ENCODE measurements at places on chromosomes 2 and 18.

DNA sequence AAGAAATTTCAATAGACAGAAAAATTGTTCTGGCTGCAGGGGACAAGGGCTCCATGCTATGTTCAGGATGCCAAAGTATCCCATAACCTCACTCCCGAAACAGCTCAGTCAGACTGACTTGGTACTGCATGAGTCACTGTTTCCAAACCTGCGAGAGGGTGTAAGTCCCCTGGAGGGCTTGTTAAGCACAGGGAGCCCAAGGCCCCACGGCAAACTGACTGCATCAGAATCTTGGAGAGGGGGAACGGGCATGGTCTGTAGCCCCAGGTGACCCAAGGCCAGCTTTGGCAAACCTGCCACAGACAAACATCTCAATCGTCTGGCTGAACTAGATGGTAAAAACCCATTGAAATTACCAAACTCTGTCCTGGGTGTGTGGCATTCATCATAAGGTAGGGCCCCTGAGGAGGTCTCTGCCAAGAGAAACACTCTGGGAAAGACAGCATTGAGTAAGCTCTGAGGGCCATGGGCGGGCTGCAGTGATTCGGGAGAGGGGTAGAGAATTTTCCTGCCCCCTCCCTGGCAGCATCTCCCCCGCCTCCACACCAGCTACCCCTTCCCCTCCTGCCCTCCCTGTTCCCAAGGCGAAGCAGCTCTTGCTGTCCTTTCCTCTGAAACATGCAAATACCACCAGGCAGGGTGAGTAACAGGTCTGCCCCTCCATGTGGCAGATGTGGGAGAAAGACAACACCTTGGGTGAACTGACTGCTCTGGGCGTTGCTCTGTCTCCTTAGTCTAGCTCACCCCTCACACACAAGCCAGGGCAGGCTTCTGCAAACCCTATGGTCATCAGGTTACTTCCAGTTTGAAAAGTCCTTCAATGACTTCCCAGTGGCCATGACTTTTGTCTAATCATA, 274.7 kb upstream of the SIX2 start:
- DNase-seq: no peak

DNA sequence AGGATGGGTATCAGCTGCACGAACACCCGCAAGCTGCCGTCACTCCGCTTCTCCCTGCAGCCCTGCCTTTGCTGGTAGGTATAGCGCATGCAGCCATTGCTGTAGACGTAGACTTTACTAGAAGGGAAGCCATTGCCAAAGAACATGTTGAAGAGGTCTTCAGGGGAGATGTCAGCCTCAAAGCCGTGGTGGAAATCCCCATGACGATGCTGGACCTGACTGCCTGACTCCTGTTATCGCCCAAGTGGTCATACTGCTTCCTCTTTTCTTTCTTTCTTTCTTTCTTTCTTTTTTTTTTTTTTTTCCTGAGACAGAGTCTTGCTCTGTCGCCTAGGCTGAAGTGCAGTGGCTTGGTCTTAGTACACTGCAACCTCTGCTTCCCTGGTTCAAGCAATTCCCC, 68.7 kb upstream of the SPRED2 start:
- no peak for DNase-seq

DNA sequence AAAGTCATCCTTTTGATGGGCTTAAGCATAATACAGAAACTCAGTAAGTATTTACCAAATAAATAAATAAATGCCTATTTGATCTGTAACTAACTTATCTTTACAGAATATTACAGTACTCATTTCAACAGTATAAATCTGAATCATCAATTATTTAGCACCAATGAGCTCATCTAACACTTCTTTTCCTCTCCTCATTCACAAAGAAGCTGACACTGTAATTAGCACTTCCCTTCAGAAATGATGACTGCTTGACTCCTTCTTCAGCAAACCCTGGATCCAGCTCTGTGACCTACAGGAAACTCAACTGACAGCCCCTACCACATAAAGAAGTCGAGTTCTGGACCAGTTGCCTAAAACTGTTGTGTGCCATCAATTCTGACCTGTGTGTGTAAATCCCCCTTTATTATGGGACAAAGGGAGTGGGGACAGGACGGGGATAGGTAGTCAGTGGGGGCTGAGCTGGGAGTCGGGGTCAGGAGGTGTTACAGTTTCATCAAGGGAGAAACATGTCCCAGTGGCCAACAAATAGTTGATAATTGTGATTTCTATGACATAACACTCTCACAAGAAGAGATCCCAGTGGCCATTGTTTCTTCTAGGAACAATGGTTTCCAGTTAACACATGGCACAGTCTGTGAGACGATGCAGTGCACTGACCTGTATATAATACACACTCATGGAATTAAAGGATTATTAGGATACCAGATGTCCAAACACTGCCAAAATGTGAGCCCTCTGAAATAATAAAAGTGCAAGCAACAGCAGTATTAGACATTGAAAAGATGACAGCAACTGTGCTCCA, 68.7 kb downstream of the STK39 start:
- DNase-seq: no peak

DNA sequence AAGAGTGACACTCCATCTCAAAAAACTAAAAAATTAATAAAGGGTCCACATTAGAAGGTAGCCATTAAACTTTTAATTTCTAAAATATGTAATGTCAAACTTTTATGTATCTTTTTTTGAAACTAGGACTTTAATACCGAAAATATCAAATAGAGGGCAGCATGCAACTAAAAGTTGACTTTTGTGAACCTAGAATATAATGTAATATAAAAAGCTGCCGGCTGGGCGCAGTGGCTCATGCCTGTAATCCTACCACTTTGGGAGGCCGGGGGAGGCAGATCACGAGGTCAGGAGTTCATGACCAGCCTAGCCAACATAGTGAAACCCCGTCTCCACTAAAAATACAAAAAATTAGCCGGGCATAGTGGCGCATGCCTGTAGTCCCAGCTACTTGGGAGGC, 62.8 kb downstream of the INO80D start:
- no peak for DNase-seq

DNA sequence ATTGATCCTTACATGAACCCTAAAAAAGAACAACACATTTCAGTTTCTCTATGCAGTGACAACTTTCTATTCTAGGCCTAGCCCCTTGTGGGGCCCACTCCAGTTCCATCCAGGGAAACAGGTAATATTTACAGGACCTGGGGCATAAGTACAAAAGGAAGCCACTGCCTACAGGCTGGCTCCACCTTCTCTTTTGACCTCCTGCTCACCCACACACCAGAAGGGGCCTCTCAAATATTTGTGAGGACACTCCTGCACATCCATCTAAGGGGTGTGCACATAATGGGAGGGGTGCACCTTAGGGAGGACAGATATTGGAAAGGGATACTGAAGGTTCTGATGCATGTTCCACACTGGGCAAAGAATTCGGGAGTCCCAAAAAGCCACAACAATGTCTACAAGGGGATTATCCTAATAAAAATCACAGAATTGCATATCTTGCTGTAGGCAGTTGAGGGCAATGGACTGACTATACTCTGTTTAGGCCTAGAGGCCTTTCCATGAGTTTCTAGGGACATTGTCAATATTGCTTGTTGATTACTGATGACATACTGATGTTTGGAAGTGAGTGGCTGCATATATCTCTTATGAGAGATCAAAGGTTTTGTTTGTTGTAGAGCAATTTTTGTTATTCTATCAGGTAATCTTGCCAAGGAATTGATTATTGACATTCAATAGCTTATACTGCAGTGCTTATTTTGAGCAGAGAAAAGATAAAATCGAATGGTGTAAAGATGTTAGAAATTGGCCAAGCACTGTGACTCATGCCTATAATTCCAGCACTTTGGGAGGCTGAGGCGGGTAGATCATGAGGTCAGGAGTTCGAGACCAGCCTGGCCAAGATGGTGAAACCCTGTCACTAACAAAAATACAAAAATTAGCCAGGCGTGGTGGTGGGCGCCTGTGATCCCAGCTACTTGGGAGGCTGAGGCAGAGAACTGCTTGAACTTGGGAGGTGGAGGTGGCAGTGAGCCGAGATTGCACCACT, 23.8 kb upstream of the HNRNPA3 start:
- DNase-seq: no peak

GRCh38 chr2:112958428-112959108, 19.2 kb upstream of the IL36G start:
- peak; percentile 8 for DNase-seq

- no peak for DNase-seq
These were observed 83.1 kb downstream of the BCL11A start for GRCh38 chr2:60470340-60470739.

DNA sequence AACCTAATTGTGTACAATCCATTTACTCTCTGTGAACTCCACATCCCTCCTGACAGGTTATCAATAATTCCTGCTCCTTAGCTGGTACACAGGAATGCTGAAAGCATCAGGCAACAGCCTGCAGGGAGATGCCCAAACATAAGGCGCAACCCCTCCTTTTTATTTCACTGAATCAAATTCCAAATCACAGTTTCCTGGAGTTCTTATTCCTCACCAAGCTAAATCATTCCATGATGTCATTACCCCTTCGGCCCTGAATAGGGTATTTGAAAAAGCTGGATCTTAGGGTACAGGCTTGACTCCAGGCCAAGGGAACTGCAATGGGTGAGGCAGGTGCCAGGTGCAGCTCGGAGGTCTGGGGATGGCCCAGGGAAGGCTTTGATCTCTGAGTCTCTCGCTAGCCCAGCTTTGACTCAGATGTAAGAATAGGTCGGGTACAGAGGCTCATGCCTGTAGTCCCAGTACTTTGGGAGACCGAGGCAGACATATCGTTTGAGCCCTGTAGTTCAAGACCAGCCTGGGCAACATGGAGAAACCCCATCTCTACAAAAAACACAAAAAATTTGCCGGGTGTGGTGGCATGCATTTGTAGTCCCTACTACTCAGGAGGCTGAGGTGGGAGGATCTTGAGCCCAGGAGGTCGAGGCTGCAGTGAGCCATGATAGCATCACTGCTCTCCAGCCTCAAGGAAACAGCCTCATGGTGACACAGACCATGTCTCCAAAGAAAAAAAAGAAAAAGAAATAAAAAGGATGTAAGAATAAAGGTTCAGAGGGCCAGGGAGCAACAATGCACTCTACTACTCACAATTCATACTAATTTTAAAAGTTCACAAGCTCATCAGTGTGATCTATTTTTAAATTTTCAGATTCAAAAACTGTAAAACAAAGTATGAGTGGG, 6.8 kb downstream of the FHL2 start:
- no peak for DNase-seq

GRCh38 chr2:229041691-229042090, 229.4 kb downstream of the PID1 start:
- DNase-seq: no peak

GRCh38 chr18:68533641-68534040, 181.3 kb downstream of the TMX3 start:
- DNase-seq: no peak

- no peak for DNase-seq
These were observed 50.1 kb upstream of the UNC80 start for GRCh38 chr2:209721497-209721896.

All from GM04503 (cell line).